ENCODE measurements at places on chromosomes 1 and 21.

GRCh38 chr1:225449261-225449660 is 21.4 kb upstream of the LBR start:
- no peak for DNase-seq

- DNase-seq = no peak
Observed at GRCh38 chr21:37811711-37812110, 104.5 kb downstream of the KCNJ6 start.

GRCh38 chr1:179770887-179771502 is 27.9 kb downstream of the FAM163A start:
- DNase-seq = no peak

DNA sequence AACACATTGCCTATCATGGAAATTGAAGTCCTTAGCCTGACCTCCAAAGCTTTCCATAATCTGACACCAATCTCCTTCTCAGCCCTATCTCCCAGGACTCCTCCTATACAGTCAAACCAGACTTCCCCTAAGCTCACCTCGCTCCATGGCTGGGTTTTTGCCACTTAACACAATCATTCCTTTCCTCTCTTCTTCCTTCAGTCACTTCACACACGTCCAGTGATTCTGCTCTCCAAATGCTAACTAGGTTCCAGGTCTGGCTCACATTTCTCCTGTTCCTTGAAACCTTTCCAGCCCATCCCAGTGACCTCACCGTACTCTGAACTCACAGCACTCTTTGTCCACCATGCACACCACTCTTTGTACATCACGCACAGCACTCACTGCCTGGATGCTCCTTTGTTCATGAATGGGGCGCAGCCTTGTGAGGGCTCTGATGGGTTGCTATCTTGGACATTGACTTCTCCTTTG is 98.4 kb downstream of the GLUL start:
- no peak for DNase-seq

DNA sequence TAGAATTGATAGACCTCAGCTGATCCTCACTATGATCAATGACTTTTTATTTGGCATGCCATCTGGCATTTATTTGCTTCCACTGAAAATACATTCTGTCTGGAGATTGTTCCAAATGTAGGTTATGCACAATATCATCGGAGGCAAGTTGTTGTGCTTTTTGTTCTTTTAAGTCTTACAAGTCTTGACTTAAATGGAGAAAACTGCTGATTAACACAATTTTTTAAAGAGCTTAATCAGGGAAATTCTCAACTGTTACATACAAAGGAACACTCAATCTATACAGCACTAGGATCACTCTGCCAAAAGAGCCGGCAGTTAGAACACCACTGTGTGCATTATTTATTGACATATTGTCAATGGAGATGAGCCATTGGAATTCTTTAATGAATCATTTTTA is 19.2 kb downstream of the CYYR1 start:
- DNase-seq = no peak

DNA sequence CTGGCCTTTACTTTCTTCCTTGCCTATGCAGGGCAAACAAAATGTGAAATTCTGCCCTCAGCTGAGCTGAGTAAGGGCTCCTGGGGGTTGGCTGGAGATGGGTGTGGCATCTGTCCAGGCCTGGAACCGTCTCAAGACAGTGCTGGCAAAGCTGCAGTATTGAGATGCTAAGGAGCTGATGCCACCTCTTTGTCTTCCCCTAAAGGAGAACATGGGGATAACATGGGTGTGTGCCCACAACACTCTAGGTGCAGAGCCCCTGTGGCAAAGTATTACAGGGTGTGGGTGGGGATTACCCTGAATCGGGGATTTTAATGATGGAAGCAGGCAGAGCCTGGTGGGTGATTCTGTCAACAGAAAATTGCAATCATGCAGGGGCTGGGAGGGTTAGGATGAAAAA is 2.5 kb upstream of the ST3GAL3 start:
- DNase-seq = no peak

DNA sequence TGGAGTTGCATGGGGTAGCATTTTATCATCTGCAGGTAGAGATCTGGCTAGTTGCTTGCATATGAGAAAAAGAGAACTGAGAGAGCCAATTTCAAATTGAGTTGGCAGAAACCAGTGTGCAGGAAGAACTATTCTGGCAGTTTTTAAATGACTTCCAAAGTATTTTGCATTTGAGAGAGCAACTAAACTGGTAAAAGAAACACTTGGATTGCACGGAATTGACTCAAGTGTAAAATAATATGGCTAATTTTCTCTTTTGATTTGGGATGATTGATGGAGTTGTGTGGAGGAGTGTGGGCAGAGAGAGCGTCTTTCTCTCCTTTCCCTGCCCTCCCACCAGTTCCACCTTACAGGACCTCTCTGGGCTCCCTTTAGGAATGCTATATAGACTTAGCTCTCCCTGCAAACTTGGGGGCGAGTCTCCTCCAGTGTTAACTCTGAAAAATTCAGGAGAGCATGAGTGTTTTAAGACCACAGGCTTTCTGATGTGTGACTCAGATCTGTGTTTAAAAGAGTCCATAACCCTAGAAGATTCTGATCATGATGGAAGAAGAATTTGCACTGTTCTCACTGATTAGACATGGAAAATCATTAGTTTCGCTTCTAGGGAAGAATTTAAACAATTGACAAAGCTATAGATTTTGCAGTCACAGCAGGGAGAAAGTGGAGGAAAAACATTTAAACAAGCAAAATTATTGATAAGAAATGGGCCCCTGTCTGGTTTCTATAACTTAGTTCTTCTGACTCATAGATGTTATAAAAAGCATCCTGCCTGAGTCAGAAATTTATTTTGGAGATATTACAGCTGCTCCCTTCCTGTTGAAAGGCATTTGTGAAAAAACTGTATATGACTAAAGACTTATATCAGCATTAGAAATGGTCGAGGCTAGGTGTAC is 24.9 kb upstream of the CTBS start:
- DNase-seq = no peak

- no peak for DNase-seq
Observed at GRCh38 chr1:14659913-14660312, 61.4 kb downstream of the KAZN start.

DNA sequence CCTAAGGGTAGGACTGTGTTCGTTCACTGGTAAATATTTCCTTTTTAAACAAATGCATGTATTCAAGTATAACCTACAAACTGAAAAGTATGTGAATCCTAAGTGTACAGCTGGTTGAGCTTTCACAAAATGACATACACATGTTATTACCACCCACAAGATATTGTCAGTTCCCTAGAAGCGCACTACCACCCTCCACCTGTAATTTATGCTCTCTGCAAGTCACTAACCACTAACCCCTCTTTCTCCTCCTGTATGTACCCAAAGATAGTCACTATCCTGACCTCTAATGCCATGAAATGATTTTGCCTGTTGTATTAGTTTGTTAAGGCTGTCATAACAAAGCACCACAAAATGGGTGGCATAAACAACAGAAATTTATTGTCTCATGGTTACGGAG is 82.8 kb upstream of the CHODL start:
- DNase-seq = no peak

- no peak for DNase-seq
Observed at GRCh38 chr1:84971957-84972356, 25.0 kb downstream of the MCOLN2 start.

- DNase-seq = peak; percentile 52
Observed at GRCh38 chr1:209569455-209570207, 13.9 kb upstream of the CAMK1G start.

- no peak for DNase-seq
Observed at GRCh38 chr1:199297887-199298286, 659.0 kb downstream of the PTPRC start.

DNA sequence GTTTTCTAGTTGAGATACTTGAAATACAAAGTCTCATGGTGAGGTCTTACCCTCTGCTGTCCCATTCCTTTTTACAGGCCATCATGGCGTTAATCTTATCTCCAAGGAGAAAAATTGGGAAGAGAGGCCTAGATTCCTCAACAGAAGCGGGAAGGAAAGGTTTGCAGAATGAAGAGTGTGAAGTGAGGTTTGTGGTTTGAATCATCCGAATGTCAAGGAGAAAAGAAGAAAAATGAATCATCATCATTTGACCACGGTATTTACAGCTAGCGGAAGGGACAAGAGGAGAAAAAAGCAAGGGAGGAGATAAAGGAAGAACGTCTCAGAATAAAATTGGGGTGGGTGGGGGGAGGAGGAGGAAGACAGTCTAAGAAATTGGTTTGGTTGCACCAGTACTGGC is 935 bp upstream of the COG2 start:
- no peak for DNase-seq

GRCh38 chr1:1421907-1422464 is 910 bp upstream of the ANKRD65 start:
- no peak for DNase-seq

DNA sequence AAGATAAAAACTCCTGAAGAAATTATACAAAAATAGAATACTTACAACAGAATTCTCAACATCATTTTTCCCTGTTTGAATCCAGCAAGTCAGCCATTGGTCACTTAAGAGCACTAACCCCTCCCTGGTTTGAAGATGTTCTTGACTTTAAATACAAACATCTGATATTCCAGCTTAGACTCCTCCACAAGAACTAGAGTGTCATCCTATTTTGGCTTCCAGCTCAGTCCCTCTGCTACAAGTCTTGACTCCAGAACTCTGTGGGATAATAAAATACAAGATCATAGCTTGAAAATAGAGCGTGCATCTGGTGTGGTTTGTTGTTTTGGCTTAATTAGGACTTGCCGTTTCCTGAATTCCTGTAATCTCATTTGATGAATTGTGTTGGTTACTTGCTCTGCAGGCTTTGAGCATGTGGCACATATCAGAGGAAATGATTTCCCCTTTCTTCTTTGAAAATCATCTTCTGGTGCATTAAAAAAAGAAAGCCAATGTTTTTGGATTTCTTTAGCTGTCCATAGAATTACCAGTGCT is 63.7 kb upstream of the DPT start:
- no peak for DNase-seq

GRCh38 chr1:220497220-220497947 is 30.6 kb upstream of the MARK1 start:
- DNase-seq = no peak

- DNase-seq = no peak
Observed at GRCh38 chr21:43373362-43374227, 53.3 kb downstream of the SIK1 start.

- no peak for DNase-seq
Observed at GRCh38 chr1:96365596-96366390, 355.8 kb upstream of the PTBP2 start.

GRCh38 chr1:174406421-174406820 is 41.3 kb upstream of the GPR52 start:
- DNase-seq = no peak

DNA sequence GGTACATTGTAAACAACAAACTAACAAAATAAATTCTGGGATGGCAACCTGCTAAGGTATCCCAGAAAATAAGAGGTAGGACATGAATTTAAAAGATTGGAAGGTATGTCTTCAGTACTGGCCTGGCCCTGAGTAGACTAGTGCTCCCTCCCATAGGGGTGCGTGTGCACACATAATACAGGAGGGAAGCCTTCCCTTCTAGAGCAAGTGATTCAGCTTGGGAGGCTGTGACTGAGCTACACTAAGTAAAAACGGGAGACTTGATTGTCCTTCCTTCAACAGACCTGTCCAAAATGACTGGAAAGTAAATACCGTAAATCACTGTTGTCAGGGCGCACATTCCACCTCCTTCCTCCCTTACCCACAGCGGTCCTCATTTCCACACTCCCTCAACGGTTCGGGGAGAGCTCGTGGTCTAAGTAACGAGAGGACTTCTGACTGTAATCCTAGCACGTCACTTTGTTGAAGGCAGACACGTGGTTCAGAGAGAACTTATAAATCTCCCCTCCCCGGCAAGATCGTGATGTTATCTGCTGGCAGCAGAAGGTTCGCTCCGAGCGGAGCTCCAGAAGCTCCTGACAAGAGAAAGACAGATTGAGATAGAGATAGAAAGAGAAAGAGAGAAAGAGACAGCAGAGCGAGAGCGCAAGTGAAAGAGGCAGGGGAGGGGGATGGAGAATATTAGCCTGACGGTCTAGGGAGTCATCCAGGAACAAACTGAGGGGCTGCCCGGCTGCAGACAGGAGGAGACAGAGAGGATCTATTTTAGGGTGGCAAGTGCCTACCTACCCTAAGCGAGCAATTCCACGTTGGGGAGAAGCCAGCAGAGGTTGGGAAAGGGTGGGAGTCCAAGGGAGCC is at the start of gene TGFB2:
Gene TGFB2, plus strand, starts transcription at position 523 of the 859 bp plus-strand sequence. CDS start 1,366 bp downstream, outside the sequence.
- DNase-seq = no peak

GRCh38 chr1:30145723-30146303 is 577.6 kb downstream of the MATN1 start:
- no peak for DNase-seq

DNA sequence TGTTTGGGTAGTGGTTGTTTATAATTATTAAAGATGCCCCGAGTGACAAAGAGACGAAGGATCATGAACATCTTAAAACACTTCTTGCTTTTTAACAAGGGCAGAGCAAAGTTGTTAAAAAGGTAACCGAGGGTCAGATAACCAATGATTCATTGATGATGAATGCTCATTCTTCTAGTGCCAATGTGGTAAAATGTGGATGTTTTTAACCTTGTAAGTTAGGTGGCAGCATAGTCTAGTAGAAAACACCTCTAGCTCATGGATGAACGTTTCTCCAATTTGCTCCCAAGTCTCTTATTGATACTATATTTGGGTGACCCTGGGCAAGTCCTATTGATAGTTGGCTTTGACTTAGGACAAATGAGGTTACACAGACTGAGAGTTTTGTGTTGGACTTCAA is 167.9 kb downstream of the KIF26B start:
- DNase-seq = no peak

DNA sequence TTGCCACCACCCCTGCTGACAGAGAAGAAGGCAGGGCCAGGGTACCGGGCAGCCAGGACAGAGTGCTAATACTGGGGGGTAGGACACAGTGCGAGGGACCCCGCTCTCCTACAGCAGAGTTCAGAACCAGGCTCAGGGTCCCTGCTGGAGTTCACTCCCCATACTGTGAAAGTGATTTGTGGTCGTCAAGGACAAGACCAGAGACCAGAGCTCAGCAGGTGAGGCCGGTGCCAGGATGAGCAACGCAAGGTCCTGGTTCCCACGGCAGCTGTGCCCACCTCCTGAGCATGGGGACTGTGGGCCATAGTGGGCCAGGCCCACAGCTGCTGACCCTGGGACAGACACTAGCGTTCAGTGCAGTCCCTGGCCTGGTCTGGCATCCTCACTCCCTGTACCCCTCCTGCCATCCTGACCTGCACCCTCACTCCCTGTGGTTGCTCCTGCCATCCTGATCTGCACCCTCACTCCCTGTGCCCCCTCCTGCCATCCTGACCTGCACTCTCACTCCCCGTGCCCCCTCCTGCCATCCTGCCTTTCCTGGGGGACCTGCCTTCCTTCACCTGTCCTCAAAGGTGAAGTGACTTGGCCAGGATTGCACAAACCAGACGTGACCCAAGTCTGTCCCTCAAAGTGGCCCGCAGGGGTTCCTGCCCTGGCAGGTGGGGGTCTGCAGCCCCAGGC is 13.8 kb upstream of the PTTG1IP start:
- no peak for DNase-seq

GRCh38 chr1:3712573-3713535 is 39.4 kb upstream of the CCDC27 start:
- no peak for DNase-seq

DNA sequence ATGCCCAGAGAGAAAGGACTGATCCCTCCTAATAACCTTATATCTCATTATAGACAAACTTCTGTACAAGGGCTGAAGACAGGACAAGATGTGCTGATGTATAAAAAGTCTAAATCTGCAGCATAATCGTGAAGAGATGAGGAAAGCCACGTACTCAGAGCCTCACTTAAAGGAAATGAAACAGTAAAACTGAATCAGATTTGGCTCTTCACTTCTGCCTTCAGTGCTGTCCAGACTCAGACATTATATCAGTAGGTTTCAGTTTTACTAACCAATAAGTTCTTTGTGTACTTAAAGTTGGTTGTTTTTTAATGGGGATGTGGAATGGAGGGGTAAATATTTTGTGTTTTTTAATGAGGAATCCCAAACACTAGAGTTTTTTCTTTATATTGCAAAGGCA is 45.3 kb upstream of the RGS1 start:
- no peak for DNase-seq
